ENCODE measurements at places on chromosomes 1 and 21.
A peak's percentile ranks its signal among the peaks of the same experiment; 100 is the strongest.

DNA sequence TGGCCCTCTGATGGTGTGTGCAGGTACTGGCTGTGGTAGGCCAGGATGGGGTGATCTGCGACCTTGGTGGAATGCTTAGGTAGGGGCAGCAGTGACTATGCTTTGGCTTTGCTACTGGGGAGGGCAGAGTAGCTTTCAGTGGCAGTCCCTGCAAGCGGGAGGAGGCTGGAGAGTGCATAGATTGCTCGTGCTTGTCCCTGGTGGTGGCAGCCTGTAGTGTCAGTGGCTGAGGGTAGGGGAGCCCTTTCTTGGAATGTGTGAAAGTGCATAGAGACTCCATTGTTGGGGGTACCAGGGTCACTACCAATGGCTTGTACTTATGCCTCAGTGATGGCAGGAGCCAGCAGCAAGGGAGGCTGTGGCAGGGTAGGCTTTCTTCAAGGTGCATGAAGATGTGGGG lies 582.6 kb downstream of the MRPL39 start:
- DNase-seq: no peak

DNA sequence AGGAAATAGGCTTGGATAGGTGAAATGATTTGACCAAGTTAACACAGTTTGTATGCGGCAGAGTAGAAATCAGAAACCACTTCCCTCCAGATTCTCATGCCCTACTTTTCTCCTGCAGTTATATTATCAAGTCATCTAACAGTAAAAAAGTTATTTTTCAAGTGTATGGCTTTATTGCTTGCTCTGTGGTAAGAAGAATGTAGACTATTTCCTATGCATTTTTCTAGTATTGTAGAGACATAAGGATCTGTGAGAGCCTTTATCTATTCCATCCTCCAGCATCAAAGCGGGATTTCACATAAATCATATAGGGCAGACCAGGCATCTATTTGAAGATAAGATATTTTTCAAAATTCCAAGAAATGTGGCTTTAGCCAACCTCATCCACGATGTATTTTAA lies 208.5 kb downstream of the TTLL7 start:
- DNase-seq: no peak

- DNase-seq: no peak
Measured at GRCh38 chr1:210291786-210292230, 36.9 kb upstream of the HHAT start.

GRCh38 chr1:22920026-22920733 lies 52.5 kb downstream of the LACTBL1 start:
- no peak for DNase-seq

DNA sequence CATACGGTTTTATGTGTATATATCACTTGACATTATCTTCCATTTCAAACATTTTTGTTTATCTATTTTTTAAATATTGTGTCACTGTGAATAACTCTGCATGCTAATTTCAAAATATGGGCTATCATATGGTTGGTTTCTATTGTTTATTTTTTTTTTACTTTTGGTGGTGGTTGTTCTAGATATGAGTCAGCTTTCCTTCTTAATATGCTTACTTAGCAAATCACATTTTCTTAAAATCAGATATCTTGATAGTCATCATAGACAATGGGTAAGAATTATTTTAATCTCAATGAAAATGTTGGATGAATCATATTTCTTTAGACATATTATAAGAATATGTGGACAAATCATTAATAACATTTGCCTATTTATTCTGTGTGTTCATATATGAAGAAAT lies 881.5 kb downstream of the BRINP3 start:
- no peak for DNase-seq

- no peak for DNase-seq
Measured at GRCh38 chr1:70820995-70821394, 226.6 kb downstream of the PTGER3 start.

DNA sequence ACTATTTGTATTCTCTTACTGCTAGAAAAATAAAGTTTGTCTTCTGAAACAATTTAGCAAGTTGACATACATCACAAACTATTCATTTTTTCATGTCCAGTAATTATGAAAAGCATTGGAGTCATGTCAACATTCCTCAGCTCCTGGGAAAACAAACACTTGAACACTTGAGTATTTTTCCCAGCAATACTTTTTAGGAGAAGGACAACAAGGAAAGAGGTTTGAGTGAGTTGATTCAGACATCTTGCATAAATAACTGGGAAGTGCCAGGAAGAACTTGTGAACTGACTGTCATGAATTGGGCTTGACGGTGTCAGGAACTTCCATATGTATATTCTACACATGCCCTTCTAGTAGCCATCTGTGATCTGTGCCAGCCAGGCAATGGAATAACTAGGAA lies 195.6 kb downstream of the HMCN1 start:
- no peak for DNase-seq

GRCh38 chr21:42013376-42013775 lies 3.2 kb upstream of the ZBTB21 start:
- DNase-seq: no peak

- DNase-seq: no peak
Measured at GRCh38 chr21:34983680-34984086, 65.4 kb downstream of the RUNX1 start.

DNA sequence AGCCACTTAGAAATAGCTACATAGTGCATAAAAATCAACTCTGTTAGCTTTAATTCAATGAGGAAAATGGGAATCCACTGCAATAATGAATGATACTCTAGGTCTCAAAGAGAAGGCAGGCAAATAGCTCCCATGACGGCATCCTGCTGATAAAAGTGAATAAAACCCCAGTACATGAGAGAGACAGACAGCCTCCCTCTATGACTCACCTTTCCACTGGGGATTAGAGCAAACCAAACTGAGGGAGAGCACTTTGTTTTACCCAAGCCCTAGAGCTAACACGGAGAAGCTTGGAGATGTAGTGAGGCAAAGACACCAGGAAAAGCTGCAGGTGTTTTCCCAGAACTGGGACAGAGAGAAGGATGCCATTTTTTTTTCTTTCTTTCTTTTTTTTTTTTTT lies 621.9 kb downstream of the LRRIQ3 start:
- DNase-seq: no peak

DNA sequence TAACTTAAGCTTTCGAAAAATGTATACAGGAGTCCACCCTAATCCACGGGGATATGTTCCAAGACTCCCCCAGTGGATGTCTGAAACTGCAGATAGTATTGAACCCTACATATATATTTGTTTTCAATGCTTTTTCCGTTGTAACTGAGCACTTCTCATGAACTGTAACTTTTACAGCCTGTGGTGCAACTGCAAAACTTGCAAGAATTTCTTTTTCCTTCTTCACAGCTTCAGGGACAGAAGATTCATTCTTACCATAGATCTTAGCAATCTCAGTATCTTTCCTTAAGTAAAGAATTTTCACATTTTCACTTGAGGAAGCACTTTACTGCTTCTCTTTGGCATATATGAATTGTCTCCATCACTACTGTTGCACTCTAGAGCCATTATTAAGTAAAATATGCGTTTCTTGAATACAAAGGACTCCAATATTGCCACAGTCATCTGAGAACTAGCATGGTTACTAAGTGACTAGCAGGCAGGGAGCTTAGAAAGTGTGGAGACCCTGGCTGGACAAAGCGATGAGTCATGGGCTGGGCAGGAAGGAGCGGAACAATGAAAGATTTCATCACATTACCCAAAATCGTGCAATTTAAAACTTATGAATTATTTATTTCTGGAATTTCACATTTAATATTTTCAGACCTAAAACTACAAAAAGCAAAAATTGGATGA lies 14.1 kb downstream of the DPYD start:
- no peak for DNase-seq

DNA sequence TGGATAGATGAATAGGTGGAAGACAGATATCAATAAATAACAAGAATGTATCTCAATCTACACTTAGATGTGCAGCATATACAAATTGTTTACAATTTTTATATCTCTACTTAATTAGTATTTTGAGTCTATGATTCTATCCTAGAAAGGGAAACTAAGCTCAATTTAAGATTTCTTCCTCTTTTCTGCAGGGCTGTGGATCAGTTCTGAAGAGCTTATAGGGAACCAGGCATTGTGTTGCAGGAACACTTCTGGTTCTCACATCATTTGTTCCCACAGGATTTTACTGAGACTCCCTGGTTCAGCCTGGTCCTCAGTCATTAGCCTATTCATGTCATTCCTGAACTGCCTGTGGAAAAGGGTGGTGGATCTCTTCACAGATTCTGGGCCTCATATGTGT lies 105.8 kb downstream of the TNFSF18 start:
- no peak for DNase-seq

GRCh38 chr1:43597028-43597427 lies 52.9 kb upstream of the KDM4A start:
- DNase-seq: no peak

GRCh38 chr1:39795651-39796050 lies 7.0 kb upstream of the BMP8B start:
- no peak for DNase-seq

- no peak for DNase-seq
Measured at GRCh38 chr21:22224261-22224660, 1226.1 kb downstream of the NCAM2 start.

- no peak for DNase-seq
Measured at GRCh38 chr1:118184739-118185083, 317 bp downstream of the SPAG17 start.

DNA sequence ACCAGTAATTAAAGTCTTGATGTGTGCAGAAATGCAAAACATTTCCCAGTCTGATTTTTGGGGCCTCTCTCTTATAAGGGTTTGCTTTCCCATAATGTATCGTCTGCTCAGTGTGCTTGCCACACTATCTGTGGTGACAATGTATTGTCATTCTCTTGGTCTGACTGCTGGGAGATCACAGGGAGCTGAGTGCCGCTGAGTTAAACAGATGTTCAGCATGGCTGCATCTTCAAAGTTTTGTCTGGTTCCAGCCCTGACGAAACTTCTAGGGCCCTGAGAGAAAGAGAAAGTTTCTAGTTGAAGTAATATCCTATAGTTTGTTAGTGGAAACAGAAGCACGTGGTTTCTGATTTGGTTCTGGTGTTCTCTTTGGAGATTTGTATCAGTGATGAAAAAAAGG lies 42.6 kb downstream of the DNM3 start:
- no peak for DNase-seq

GRCh38 chr1:164644774-164645644 lies 86.0 kb downstream of the PBX1 start:
- DNase-seq: no peak

DNA sequence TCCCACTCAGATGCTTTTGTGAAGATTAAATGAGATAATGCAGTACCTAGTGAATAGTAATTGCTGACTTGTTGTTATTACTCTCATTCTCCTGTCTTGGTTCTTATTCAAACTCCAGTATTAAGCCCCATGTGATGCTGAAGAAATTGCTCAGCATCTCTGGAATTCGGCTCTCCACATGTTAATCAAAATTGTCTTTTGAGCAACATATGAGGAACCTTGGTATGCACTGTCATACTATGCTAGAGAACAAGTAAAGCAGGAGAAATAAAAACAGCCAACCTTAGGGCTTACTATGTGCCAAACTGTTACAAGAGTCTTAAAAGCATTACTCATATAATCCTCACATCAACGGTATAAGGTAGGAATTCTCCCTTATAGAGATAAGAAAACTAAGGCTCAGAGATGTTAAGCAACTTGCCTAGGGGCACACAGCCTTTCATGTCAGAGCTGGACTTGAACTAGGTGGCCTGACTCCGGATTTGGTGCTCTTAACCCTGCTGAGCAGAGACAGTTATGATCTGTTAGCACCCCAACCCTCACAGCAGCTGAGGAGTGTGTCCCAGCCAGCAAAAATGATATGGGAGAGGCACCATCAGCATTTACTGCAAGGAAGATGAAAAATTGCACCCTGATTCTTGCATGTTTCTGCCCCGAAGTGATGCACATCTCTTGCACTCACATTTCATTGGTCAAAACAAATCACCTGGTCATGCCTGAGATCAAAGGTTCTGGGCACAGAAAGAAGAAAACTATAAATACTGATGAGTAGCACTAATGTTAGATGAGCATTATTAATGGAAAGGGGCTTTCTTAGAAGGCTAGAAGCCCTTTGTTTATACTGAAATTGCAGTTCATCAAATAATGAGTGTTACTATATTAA lies 102.3 kb downstream of the OMA1 start:
- DNase-seq: no peak

GRCh38 chr1:226129230-226129629 lies 57.3 kb downstream of the ACBD3 start:
- DNase-seq: no peak

GRCh38 chr1:229710746-229711145 lies 84.7 kb downstream of the URB2 start:
- DNase-seq: no peak

DNA sequence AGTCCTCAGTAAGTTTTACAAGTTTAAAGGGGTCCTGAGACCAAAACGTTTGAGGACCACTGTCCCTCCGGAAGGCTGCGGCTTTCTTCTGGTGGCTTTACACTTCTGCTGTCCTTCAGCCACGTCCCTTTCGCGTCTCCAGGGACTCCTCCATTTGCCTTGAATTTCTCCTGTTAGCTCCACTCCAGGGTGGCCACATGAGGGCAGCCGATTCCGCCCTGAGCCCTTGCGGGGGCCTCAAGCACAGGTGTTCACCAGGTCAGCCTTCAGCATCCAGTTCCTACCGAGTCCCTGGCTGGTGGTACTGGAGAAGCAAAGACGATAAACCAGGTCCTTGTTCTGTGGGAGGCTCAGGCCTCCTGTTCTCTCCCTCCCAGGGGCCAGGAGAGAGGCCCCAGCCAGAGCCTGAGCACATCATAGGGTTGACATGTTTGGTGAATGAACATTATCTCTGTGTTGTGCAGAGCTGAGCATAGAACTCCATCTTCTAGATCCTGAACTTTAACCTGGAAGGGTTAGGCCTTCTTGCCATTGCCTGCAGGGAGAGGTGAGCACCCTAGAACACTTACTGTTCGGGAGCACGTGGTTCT lies 27.4 kb upstream of the COQ8A start:
- DNase-seq: peak; percentile 58

DNA sequence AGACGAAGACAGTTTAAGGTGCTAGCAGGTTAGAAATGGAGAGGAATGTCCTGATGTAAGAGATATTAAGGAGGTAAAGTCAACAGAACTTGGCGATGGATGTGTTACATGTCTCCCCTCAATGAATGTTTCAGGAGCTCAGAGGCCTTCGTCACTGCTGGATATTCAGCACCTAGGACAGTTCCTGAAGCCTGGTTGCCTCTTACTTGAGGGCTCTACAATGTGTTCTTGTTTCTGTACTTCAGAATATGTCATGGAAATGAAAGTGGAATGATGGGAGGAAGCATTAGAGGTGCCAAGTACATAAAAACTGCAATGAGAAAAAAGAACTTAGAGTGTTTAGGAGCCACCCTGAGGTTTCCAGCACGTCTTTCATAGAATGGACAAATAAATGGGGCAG lies 17.7 kb downstream of the TNR start:
- DNase-seq: no peak

- no peak for DNase-seq
Measured at GRCh38 chr1:88774151-88774556, 90.1 kb downstream of the PKN2 start.

Measured in D721Med (cell line).